ENCODE measurements at places on chromosomes 13 and 19. TPM values are rescaled to one million over a fixed set of nuclear protein-coding genes. Genes with fewer than 3 reads are reported as not detected.

Gene BEST2
- not detected for polyA plus RNA-seq

Gene CYP2A7
- not detected for polyA plus RNA-seq

Gene COL4A2
- 137 TPM for polyA plus RNA-seq

Gene DAZAP1
- 12.8 TPM for polyA plus RNA-seq

Gene CEACAM4
- polyA plus RNA-seq, result not detected
